Naive B cell (primary cell): ENCODE measurements at places on chromosomes 1 and 21.

DNA sequence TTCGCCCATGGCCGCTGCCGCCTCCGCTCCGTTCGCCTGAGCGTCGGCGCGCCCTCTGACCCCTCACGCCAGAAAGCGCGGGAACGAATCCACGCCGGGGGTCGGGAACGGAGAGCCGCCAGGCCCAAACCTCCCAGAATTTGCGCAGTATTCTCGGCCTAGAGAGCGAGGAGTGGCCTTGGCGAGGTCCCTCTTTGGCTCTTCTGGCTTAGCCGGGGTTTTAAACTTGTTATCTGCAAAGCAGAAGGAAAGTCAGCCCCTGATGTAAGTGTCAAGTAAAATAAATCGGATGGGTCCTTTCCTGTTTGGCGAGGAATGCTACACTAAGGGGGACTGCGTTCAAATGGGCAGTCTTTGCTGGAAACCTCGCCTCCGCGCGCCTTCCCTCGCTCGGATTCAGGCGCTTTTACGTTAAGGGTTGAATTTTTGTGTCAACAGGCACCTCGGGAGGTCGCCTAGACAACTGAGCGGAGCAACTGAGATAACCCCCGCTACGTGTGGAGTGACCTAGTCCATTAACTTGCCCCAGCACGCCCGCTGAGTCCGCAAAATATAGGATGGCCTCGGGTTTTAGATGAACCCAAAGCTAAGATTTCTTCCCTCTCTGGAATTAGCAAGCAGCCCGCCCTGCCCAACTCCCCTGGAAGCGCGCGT lies 1.1 kb downstream of the HSF2BP start:
- peaks cover 7% of the 10 kb centered on the region for H3K36me3 ChIP-seq
- H3K27ac ChIP-seq, result no peak overlapping the region
- peaks cover 23% of the 10 kb centered on the region for H3K4me1 ChIP-seq
- H3K4me3 ChIP-seq, result no peak overlapping the region

DNA sequence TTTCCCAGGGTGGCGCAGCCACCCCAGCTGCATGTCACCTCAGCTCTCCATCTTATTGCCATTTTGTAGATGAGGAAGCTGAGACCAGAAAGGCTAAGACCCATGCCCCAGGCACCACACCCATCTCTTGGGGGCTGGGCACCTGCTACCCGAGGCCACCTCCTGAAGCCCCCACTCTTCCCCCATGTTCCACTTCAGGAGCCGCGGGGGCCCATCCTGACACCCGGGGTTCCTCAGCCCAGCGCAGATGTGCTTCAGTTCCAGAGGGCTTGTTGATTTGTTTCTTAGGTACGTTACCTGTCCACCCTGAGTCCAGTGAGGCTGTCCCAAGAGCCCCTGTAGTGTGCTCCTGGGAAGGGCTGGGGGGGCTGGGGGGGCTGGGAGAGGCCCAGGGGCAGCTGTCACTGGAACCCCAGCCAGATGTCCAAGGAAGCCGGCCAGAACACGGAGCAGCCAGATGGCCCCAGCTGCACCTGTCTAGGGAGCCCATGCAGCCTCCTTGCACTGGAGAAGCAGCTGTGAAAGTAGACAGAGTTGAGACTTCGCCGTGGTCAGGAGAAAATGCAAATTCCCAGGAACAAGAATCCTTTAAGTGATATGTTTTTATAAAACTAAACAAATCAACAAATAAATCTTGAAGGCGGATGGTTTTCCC lies 17.1 kb upstream of the CCDC27 start:
- no peak for DNase-seq
- H3K27me3 ChIP-seq, result peaks cover 5% of the 10 kb centered on the region
- no peak overlapping the region for H3K4me3 ChIP-seq
- peaks cover 5% of the 10 kb centered on the region for H3K36me3 ChIP-seq

DNA sequence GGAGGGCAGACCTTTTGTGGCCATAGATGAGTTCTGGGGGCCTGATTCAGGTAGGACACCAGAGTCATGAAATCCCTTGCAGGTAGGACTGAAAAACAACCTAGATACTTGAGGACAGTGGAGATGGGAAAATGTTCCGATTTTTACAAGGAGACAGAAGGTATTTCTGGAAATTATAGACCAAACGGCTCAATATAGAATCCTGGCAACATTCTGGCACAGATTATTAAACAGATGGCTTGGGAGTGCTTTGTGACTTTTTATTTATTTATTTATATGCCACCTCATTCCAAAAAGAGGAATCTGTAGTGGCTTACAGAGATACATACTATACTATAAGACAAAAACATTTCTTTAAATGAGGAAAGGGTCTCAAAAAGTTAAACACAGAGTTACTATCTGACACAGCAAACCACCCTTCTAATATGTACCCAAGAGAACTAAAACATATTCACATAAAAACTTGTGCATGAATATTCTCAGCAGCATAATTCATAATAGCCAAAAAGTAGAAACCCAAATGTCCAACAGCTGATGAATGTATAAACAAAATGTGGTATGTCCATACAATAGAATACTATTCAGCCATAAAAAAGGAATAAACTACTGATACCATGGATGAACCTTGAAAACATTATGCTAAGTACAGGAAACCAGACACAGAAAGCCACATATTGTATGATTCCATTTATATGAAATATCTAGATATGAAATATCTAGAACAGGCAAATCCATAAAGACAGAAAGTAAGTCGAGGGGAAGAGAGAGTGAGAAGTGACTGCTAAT lies 49.8 kb downstream of the CDK18 start:
- no peak overlapping the region for H3K4me3 ChIP-seq
- peaks cover 8% of the 10 kb centered on the region for H3K36me3 ChIP-seq
- H3K27me3 ChIP-seq, result peaks cover 66% of the 10 kb centered on the region
- no peak for DNase-seq
- H3K27ac ChIP-seq, result no peak overlapping the region
- no peaks in the 10 kb centered on the region for H3K4me1 ChIP-seq

DNA sequence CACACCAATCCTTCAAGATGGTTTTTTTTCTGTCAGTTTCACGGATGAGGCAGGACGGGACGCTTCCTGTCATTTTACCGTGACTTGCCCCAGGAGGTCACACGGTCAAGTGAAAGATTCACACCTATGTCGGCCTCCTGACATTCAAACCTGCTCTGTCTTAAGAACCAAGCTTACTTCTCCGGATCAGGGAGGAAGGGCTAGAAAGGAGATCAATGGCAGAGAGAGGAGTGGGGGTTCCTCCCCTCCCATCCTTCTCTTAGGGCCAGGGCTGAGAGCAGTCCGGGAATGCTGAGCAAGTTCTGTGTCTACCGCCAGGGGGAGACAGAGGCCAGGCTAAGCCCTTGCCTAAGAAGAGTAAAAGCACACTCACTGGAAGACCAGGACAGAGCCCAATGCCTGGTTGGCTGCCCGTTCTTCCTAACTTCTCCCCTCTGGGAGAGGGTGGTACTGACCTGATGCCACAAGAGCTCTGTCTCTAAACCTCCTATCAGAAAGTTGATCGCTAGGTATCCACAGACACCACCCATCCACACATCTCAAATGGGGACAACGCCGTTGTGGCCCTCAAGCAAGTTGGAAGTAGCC lies 1.1 kb upstream of the PPM1J start:
- peaks cover 21% of the 10 kb centered on the region for H3K27me3 ChIP-seq
- H3K4me3 ChIP-seq, result peak overlapping the region; percentile 96
- peaks cover 38% of the 10 kb centered on the region for H3K4me1 ChIP-seq
- peak overlapping the region; percentile 93 for H3K27ac ChIP-seq

DNA sequence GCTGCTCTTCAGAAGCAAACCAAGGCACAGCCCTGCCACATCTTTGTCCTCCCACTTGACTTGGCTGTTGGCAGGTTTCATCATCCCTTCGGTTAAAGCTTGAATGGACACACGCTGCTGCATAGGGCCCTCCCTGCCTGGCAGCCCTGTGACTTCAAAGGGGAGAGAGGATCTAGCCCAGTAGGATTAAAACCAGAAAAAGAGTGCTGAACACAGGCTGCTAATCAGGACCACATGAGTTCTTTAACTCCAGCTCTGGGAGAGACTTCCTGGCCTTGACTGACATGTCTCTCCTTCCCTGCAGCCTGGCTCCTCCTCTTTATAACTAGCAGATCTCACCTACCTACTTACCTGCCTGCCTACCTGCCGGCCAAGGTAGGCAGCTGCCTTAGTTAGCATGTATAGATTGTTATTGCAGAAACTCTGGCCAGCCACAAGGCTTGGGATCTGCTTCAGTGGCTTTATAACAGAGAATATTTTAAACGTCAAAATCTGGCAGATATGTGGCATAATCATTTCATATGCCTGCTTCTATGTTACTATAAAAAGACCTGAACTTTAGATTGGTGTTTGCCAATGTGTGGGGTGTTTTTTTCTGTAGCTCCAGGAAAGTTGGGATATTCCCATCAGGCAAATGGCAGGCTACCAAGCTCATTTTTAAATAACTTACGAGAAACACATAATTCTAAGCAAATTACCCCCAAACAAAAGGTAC lies 49.4 kb downstream of the ERG start:
- DNase-seq, result no peak
- H3K4me3 ChIP-seq, result no peak overlapping the region
- no peaks in the 10 kb centered on the region for H3K36me3 ChIP-seq
- H3K4me1 ChIP-seq, result no peaks in the 10 kb centered on the region
- no peak overlapping the region for H3K27ac ChIP-seq
- no peaks in the 10 kb centered on the region for H3K27me3 ChIP-seq

DNA sequence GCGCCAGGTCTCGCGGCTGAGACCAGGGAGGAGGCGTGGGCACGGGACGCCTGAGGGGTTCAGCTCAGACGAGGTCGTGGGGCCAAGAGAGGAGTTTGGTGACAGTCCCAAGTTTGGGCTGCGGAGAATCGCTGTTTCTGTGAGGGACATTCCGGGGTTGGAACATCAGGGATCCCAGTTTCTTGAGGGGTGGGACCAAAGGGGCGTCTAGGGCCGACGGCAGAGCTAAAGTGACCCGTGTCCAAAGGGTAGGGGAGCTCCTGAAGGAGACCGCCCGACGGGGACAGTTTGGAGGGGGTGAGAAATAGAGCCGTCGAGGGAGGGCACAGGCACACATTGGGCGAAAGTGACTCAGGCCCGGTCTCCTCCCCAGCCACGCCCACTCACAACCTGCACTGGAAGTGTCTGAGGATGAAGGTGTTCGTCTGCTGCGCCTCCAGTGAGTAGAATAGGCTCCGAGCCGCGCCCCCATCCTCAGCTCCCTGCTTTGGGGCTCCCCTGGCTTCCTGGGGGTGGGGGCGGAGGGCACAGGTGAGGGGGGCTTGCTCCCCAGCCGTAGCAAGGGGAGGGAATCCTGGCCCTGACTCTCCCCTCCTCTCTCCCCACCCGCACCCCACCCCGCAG lies 7.0 kb downstream of the EFNA3 start:
- H3K36me3 ChIP-seq, result no peaks in the 10 kb centered on the region
- peak overlapping the region; percentile 95 for H3K27ac ChIP-seq
- H3K4me3 ChIP-seq, result peak overlapping the region; percentile 95
- peaks cover 34% of the 10 kb centered on the region for H3K27me3 ChIP-seq

GRCh38 chr1:231666937-231667608 lies 40.5 kb downstream of the DISC1 start:
- no peak overlapping the region for H3K27ac ChIP-seq
- DNase-seq, result no peak
- H3K36me3 ChIP-seq, result peaks cover 48% of the 10 kb centered on the region

DNA sequence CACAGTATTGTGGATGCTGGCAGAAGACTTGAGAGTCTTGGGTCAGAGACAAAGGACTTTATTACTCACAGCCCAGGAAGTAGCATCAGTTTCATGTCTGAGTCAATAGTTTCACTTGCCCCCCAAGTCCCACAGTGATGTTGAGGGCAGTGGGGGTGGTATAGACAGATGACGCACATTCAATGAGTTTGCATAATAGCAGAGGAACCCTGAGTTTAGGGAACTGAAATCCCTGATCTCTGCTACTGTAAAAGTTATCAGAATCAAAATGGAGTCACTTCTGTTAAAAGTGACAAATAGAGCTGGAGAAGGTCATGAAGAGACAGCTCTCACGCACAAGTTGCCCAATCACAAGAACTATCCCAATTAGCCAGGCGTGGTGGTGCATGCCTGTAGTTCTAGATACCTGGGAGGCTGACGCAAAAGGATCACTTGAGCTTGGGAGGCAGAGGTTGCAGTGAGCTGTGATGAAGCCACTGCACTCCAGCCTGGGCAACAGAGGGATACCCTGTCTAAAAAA lies 11.5 kb upstream of the HCRTR1 start:
- DNase-seq, result peak; percentile 64
- H3K4me3 ChIP-seq, result no peak overlapping the region
- no peaks in the 10 kb centered on the region for H3K27me3 ChIP-seq
- H3K4me1 ChIP-seq, result peaks cover 10% of the 10 kb centered on the region

- no peak for DNase-seq
- H3K36me3 ChIP-seq, result no peaks in the 10 kb centered on the region
- peaks cover 88% of the 10 kb centered on the region for H3K27me3 ChIP-seq
- H3K4me3 ChIP-seq, result no peak overlapping the region
- peaks cover 6% of the 10 kb centered on the region for H3K4me1 ChIP-seq
Observed at GRCh38 chr1:20403423-20404145, 82.4 kb downstream of the CAMK2N1 start.

GRCh38 chr1:206591226-206591625 lies 21.0 kb downstream of the EIF2D start:
- H3K4me1 ChIP-seq, result peaks cover 5% of the 10 kb centered on the region
- H3K27me3 ChIP-seq, result no peaks in the 10 kb centered on the region
- no peak overlapping the region for H3K4me3 ChIP-seq
- H3K27ac ChIP-seq, result peak overlapping the region; percentile 78
- H3K36me3 ChIP-seq, result peaks cover 4% of the 10 kb centered on the region
- no peak for DNase-seq

- peaks cover 15% of the 10 kb centered on the region for H3K27me3 ChIP-seq
- no peak overlapping the region for H3K27ac ChIP-seq
- no peak overlapping the region for H3K4me3 ChIP-seq
- H3K36me3 ChIP-seq, result no peaks in the 10 kb centered on the region
Observed at GRCh38 chr1:22826604-22827580, 116.3 kb downstream of the EPHB2 start.

DNA sequence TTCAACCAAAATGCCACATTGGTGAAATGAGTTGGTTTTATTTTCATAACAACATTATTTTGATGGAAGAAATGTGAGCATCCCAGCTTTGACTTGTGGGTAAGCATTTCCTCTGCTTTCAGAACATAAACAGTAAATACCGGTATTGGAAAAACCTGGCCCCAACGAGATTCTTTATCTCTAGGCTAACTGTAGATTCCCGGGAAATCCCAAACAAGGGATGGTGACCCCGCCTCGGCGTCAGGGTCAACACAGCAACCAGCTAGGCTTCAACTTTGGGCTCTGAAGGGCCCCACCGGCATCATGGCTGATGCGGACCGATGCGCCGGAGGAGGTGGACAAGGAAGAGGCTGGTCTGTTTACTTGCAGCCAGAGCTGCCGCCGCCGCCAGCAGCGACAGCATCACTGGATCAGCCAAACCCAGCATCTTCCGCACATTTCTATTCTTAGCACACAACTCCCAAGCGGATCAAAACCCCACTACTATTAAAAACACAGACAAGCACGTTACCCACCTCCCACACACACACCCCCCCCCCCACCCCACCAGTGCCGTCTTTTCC lies 1.1 kb downstream of the AKT3 start:
- H3K27me3 ChIP-seq, result no peaks in the 10 kb centered on the region
- no peaks in the 10 kb centered on the region for H3K36me3 ChIP-seq
- H3K4me1 ChIP-seq, result peaks cover 28% of the 10 kb centered on the region
- H3K27ac ChIP-seq, result peak overlapping the region; percentile 92

DNA sequence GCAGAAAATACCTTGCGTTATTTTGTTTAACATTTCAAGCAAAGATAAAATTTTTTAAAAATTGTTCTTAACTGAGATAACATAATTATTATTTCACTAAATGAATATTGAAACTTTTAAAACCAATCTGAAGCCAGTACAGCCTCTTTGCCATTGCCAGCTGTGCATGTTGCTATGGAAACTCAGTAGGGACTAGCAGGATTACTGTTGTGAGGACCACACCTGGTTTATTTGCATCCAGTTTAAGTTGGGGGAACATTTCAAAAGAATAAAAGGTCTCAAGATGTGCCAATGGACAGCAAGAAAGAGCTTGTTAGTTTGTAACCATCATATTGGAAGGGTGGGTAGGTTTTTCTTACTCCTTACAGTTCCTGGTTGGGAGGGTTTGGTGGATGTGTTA lies 80.7 kb downstream of the POU2F1 start:
- H3K4me1 ChIP-seq, result peaks cover 26% of the 10 kb centered on the region
- H3K27me3 ChIP-seq, result no peaks in the 10 kb centered on the region
